ENCODE measurements at places on chromosomes 13 and 19.

DNA sequence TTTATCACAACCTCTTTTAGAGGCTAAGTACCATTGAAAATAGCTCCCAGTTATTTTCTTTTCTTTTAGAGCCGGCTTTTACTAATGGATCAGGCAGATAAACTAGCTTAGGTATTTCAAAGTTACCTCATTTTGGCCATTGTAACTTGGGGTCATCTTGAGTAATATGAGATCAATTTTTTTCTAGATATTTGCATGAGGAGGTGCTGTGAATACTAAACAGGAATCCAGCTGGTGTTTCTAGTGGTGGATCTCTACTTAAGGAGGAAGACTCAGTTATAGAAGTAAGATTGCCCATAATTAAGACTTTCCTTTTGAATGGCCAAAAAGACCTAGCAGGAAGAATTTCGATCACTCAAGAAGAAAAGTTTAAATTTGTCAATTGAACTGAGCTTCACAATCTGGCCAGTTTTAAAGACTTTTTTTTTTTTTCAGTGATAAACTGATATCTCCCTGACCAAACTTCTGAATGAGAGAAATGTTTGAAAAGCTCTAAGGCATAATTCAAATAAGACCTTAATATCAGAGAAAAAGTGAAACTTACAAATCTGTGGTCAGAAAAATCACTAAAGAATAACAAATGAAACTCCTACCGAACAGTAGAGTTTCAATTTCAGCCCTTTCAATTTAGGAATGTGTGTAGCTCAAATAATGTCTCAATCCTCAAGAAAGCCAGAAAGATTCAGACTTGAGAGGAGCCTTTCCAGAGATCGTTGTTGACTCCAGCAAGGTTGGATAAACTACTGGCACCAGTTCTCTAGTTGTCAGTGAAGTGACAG, 11.6 kb upstream of the NAA16 start:
- no peak for DNase-seq

DNA sequence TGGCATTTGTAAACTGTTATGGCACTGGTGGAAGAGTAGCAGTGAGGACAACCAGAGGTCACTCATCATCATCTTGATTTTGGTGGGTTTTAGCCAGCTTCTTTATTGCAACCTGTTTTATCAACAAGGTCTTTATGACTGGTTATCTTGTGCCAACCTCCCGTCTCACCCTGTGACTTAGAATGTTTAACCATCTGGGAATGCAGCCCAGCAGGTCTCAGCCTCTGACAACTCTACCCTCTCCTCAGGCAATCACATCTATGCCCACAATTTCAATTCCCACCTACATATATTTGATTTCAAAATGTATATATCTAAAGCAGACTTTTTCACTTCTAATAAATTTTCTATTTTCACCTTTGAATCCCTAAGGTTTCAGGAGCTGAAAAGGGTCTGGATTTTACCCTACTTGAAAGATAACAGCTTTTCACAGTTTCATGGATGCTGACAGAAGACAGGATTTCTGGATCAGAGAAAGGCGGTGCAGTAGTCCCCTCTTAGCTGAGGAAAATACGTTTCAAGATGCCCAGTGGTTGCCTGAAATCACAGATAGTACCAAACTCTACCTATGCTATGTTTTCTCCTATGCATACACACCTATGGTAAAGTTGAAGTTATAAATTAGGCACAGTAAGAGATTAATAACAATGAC, 1171.8 kb downstream of the DIAPH3 start:
- DNase-seq: no peak

GRCh38 chr19:49271080-49271753, 53.8 kb downstream of the SLC6A16 start:
- peak; percentile 6 for DNase-seq

- no peak for DNase-seq
Measured at GRCh38 chr13:46197299-46198048, 14.3 kb upstream of the LRRC63 start.

DNA sequence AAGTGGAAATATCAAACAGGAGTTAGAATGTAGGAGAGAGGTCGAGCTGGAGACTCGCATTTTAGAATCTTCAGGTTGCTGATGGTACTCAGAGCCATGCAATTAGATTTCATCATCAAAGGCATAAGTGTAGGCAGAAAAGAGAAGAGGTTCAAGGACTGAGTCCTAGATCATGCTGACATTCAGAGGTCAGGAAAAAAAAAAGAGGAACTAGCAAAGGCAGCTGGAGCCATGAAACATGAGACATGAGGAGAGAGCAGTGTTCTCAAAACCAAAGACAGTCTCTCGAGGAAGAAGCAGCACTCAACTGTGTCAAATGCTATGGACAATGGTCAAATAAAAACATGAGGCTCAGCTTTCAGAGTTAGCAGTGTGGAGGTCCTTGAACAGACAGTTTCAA, 12.4 kb upstream of the TPP2 start:
- DNase-seq: no peak

- peak; percentile 69 for DNase-seq
Measured at GRCh38 chr19:38388349-38389100, at the start of gene SPRED3. Gene SPRED3 (plus strand): TSS chr19:38388697. CDS start chr19:38390303, 1,606 bp downstream.

- DNase-seq: no peak
Measured at GRCh38 chr19:43495082-43495481, 9.5 kb downstream of the PHLDB3 start.

DNA sequence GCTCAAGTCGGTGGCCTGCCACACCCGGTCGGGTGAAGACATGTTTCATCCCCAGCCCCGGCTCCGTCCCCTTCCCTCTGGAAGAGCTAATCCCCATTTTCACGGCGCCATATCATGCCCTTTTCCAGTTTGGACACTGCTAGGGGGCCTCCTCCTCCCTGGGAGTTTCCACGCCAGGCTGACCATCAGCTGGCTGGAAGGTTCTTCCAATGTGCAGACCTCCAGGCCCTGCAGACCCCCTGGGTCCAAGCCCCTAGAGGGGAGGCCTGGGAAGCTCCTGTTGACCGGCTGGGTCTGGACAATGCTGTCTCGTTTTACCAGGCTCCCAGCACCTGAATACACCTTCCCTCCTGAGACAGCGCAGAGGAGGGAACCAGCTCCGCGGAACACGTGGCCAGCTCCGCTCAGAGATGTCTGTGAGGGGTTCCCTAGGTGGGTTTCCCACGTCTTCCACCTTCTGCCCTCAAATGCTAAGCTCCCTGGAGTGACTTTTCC, 44.7 kb upstream of the RANBP3 start:
- DNase-seq: no peak

DNA sequence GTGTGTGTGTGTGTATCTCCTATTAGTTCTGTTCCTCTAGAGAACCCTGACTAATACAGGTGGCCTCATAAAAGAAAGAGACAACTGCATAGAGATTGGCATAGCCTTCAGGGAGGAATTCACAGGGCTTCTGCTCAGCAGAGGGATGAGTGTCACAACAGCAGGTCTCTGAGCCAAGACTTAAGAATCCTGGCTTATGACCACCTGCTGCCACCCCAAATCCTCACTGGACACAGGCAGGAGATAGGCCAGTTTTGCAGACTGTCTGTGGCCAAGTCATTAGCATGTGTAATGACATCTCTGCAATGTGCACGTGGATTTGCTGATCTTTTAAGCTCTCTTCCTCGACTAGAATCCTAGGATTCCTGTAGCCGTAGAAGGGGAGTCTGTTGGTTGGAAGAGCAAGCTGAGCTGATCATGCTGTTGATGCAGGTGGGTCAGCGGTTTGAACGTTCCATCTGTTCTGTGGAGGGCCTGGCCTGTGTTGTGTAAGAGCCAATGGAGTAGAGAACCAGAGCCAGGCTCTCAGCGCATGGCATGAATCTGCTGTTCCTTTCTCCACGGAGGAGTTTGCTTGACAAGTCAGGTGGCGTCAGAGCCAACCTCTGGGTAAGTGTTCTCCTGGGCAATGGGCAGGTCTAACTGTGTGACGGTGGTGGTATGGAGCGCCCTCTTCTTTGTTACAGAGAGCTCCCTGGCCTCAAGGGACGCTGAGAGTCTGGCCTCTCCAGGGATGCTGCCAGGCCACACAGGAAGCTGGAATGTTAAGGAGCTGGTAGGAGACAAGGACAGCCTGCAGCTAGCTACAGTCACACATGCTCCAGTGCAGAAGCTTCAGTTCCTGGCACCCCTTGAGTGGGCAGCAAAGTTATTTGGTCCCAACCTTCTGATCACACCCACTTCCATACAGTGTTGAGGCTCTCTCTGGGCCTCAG, 503.1 kb downstream of the FOXO1 start:
- no peak for DNase-seq

GRCh38 chr19:49631014-49631588, 8.8 kb downstream of the RRAS start:
- no peak for DNase-seq

DNA sequence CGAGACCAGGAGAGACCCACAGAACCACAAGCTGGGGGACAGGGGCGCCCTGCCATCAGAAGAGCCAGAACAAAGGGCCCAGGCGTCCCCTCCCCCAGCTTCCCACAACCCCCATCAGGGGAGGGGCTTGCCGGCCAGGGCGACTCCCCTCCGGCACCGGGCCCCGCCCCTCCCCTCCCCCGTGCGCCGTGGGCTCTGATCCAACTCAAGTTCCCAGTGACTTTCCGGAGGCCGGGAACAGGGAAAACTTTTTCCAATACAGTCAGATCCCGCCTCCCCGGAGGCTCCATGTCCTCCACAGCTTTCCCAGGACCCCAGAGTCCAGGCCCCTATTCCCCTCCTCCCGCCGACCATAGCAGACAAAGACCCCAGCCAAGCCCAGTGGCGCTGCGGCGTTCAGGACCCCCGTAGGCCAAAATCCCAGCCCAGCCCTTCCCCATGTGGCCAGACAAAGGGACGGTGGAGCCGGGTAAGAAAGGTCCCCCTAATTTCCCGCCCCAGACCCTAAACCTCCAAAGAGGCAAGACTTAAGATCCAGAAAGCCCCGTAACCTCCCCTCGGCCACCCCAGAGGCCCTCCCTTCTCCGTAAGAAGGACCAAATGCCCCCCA, 673 bp downstream of the TEAD2 start:
- DNase-seq: peak; percentile 90

- no peak for DNase-seq
Measured at GRCh38 chr19:31541396-31541795, 192.2 kb upstream of the TSHZ3 start.

GRCh38 chr19:48715681-48716171, 3.8 kb downstream of the MAMSTR start:
- no peak for DNase-seq

- DNase-seq: no peak
Measured at GRCh38 chr13:41053384-41053826, 7.9 kb upstream of the WBP4 start.

DNA sequence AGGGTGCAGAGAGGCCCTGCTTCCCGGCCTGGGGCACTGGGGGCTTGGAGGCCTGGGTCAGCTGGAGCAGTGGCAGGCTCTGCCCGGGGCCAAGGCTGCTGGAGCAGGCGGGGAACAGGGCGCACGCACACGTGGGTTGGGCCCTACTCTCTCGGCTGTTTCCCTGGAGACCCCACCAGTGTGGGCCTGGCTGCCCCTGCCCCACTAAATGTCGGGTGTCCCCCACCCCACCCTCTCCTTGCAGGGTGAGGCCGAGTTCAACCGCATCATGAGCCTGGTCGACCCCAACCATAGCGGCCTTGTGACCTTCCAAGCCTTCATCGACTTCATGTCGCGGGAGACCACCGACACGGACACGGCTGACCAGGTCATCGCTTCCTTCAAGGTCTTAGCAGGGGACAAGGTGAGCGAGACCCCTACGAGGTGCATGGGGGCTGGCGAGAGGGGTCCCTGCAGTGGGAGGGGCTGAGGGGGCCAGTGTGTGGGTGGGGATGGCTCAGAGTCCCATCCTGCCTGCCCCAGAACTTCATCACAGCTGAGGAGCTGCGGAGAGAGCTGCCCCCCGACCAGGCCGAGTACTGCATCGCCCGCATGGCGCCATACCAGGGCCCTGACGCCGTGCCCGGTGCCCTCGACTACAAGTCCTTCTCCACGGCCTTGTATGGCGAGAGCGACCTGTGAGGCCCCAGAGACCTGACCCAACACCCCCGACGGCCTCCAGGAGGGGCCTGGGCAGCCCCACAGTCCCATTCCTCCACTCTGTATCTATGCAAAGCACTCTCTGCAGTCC, 15.3 kb downstream of the CAPN12 start:
- no peak for DNase-seq

- DNase-seq: no peak
Measured at GRCh38 chr13:77691871-77692270, 5.6 kb upstream of the SLAIN1 start.

- DNase-seq: no peak
Measured at GRCh38 chr13:93499991-93500390, 273.4 kb downstream of the GPC6 start.

GRCh38 chr13:47426126-47426849, 529.4 kb upstream of the HTR2A start:
- peak; percentile 43 for DNase-seq

- DNase-seq: no peak
Measured at GRCh38 chr19:16943942-16944625, 55.3 kb downstream of the F2RL3 start.

GRCh38 chr13:34721631-34722595, 220.2 kb upstream of the NBEA start:
- no peak for DNase-seq

GRCh38 chr13:47133011-47133445, 236.2 kb upstream of the HTR2A start:
- peak; percentile 68 for DNase-seq

DNA sequence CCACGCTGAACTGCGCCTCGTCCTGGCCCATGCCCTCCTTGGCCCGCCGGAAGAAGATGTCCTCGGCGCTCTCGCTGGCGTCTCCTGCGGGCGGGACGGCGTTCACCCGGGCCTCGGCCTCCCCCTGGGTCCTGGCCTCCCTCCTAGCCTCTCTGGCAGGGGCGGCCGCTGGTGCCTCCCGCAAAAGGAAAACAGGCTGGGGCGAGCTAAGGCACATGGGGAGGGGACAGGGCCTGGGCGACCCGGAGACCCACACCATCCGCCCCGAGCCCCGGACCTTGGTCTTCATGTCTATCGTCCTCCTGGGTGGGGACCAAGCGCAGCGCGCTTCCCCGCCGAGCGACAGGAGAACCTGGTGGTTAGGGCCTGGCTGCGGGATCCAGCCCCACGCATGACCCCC, 5.7 kb upstream of the TBXA2R start:
- DNase-seq: no peak

GRCh38 chr13:65638572-65639168, 1591.5 kb downstream of the PCDH9 start:
- peak; percentile 50 for DNase-seq

DNA sequence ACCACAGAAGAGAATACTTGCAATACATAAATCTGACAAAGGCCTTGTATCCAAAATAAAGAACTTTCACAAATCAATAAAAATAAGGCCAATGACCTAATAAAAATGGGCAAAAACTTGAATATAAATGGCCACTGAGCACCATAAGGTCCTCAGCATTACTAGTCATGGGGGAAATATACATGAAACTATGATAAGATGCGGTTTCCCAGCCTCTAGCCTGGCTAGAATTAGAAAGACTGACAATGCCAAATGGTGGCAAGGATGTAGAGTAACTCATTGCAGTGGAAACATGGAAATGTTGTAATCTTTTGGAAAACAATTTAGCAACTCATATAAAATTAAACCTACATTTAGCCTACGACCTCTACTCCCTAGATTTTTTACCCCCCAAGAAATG, 227.1 kb downstream of the GGACT start:
- peak; percentile 58 for DNase-seq

- peak; percentile 48 for DNase-seq
Measured at GRCh38 chr13:31008400-31009115, 76.1 kb downstream of the TEX26 start.

- DNase-seq: no peak
Measured at GRCh38 chr19:7260161-7260560, 34.1 kb downstream of the INSR start.

- no peak for DNase-seq
Measured at GRCh38 chr13:34591900-34592529, 350.1 kb upstream of the NBEA start.
